Stimulated activated CD4-positive, alpha-beta T cell treated with anti-CD3 and anti-CD28 coated beads, Interleukin-1b, Interleukin-23, amount 100 ng/mL, for 1 hour (primary cell): ENCODE measurements at places on chromosomes 5 and 9.

DNA sequence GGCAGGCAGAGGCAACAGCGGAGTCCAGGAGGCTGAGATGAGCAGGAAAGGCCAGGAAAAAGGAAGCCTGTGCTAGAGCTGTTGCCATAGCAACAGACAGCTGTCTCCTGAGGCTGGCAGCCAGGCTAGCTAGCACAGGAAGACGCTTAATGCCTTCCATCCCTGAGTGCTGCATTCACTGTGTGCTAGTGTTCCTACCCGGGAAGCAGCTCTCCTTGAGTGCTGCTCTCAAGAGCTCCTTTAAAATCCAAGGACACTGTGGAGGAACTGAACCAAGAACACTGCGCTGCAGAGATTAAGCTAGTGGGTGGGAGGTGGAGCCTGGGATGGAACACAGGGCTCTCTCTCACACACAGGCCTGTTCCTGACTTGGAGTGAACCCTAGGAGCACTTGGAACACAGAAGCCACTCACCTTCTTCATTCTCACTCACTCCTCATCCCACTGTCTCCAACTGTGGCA, 53.5 kb upstream of the IL7R start:
- DNase-seq, result no peak

GRCh38 chr5:60522292-60522905, 177.6 kb downstream of the DEPDC1B start:
- no peak for DNase-seq

DNA sequence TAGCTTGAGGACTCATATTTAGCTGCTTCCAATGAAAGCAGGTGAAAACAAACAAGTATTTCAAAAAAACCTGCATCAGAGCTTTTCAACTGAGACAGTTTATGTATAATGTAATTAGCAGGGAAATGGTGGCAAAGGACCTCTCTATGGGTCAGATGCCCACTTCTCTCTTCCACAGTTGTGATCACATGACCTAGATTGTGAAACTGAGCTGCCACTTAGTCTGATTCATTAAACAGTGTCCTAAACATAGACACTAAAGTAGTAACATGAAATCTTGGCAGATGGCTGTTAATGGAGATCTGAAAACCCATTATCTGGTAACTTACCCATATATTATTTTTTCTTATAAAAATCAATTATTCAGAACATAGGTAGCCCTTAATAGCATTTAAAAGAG, 663.6 kb upstream of the RIOK2 start:
- DNase-seq, result no peak

- DNase-seq, result no peak
Observed at GRCh38 chr5:126099077-126099476, 324.1 kb upstream of the GRAMD2B start.

DNA sequence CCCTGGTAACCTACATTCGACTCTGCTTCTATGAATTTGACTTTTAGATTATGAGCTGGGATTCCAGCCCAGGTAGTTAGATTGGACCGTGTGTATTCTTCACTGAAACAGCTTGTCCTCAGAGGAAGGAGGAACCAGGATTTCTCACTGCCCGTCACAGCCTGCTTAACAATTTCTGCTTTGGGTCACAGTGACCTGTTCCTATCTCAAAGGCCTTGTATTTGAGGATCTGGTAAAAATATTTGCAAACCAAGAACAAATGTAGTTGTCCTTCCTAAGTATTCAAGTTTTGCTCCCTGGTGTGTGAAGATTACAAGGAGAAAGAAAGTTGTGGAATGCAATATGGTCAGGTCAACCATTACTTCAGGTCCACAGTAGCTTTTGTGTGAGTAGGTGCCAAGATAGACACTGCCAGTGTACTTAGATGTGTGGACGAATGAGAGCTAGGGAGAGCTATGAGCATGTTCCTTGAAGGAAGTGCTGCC, 55.1 kb downstream of the KIF4B start:
- DNase-seq, result no peak

- no peak for DNase-seq
Observed at GRCh38 chr5:64865662-64866061, 96.9 kb downstream of the CWC27 start.

- no peak for DNase-seq
Observed at GRCh38 chr5:121408778-121409177, 442.9 kb upstream of the FTMT start.
